ENCODE measurements at places on chromosomes 3 and 15.

DNA sequence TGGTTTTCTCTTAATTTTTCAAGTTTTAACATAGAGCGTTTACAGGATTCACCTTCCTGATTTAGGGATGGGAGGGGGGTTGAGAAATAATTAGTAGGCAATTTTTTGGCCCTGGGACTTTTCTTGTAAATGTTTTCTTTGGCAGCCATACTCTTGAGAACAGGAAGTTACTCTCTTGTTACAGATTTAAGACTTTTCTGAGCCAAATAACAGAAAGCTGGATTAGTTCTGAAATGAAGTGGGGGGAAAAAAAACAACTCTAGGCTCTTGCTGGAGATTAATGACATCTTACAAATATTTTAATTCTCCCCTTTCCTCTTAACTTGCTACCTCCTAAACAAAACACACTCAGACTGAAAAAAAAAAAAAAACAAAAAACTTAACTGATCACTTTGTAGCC is 13.8 kb upstream of the POLR2M start:
- no peak for DNase-seq

DNA sequence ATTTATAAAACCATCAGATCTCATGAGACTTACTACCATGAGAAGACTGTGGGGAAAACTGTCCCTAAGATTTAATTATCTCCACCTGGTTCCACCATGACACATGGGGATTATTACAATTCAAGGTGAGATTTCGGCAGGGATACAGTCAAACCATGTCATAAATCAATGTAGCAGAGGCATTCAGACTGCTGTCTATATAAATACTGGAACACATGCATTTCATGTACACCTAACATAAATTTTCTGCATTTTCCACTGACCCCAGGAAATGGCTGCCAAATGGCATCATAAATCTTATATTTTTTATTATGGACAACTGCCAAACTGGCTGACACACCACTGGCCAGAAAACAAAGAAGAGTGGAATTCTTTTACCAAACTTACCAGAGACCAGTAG is 755.1 kb upstream of the EPHA6 start:
- DNase-seq: no peak

- DNase-seq: no peak
Measured at GRCh38 chr3:152323834-152324233, 55.1 kb downstream of the MBNL1 start.

- DNase-seq: no peak
Measured at GRCh38 chr3:37945156-37945806, 45.3 kb upstream of the VILL start.

GRCh38 chr15:83657549-83657948 is 3.6 kb downstream of the ADAMTSL3 start:
- no peak for DNase-seq

Data from cortex of kidney (tissue), 1 donor.